ENCODE measurements at places on chromosomes 2 and 18.

- no peak for DNase-seq
Observed at GRCh38 chr2:65420712-65421431, 11.5 kb downstream of the SPRED2 start.

DNA sequence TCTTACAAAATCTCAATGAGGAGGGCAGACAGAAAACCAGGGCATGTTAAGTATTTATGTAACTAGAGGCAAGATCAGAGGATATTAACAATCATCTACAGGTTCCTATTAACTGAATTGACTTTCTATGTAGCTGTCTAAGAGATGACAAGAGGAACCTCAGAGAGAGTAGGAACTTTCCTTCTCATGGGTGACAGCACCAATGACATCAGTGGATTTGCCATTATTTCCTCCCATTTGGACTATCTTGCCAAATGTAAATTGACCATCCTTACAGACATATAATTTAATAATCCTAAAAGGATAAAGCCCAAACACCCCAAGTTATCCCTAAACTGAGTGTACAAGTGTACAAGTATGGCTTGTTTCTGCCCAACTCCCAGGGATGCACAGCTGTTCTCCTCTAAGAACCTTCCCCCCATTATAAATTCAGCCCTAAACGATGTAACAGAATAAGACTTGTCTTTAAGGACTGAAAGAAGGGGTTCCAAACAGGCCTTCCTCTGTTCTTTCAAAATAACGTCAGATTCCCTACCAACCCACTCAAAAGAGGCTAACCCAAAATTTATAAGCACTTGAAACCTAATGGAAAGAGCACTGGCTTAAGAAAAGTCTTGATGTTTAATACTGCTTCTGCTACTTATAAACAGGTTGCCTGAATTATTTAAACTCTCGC, 73.4 kb upstream of the CHAC2 start:
- DNase-seq: no peak

DNA sequence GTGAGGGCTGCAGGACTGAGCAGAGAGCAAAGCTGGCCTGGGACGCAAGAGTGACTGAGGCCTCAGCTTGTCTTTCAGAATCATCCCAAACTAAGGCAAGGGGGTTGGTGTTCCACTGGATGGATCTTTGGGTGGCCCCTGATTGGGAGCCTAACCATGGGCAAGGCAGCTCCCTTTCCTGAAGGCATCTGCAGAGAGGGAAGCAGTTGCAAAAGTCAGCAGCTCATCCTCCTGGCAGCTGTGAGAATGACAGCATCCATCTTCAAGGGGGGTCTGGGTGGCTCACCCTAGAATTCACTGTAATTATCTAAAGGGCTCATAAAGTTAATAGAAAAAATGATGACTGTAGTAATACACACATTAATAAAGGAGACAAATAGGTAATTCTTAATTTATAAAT, 46.5 kb upstream of the RAB31 start:
- DNase-seq: no peak

- no peak for DNase-seq
Observed at GRCh38 chr2:38427054-38427453, 50.0 kb upstream of the ATL2 start.

DNA sequence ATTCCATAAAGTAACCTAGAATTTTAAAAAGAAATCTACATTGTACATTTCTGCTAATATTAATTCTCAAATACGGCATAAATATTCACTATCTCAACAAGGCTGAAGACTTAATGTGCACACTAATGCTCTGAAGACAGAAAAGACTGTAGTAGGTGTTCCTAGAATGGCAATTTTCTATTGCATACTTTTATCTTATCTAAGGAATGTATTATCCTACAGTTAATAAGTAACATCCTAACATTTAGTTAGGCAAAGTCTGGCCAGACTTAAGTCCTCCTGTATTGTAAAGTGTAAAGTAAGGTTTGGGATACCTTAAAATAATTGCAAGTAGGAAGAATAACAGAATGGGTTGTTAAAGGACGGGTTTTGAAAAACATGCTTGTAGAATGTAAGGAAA, 42.2 kb downstream of the CHST9 start:
- DNase-seq: no peak

DNA sequence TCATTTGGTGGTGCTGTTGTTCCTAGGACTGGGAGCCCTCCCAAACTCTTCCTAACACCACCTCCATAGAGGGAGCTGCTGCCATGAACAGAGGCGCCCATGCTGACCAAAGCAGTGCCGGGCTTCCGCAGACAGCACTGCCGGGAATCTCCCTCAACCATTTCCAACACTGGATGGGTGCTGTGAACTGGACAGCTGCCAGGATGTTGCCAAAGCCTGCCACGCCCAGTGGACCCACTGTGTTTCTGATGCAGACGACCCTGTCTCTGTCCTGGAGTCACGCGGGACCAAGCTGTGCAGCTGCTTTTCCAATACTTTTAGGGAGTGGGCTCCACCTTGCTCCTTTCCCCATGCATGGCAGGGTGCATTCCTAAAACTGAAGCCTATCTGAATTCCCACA, 16.9 kb upstream of the GNAL start:
- no peak for DNase-seq

GRCh38 chr2:60521626-60522025, 31.8 kb downstream of the BCL11A start:
- DNase-seq: no peak

DNA sequence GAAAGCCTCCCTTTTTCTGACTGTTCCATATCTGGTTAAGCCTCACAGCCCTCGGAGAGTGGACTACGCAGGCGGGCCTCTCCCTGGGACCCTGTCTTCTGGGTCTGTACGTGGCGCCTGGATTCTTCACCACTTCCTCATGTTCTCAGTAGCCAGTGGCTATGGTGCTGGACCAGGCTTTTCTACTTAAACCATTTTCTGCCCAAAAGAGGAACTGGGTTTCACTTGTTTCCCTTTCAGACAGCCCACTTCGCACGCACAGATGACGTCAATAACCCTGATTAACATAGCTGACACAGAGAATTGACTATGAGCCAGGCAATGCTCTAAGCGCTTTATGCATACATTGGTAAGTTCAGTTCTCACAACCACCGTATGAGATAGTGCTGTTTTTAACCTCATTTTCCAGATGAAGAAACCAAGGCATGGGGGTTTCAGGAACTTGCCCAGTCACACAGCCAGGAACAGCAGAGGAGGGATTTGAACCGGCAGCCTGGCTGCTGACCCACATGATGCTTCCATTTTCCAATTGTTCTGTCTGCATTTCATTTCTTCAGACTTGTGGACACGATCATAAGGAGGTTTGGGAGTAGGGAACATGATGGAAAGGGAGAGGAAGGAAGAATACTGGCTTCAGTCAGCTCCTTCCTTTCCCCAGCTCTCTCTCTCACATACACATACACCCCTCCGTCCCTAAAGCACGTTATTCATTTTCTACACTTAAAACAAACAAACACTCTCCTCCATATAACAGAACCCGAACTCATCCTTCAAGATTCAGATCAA, 41.7 kb downstream of the MYOM1 start:
- no peak for DNase-seq

DNA sequence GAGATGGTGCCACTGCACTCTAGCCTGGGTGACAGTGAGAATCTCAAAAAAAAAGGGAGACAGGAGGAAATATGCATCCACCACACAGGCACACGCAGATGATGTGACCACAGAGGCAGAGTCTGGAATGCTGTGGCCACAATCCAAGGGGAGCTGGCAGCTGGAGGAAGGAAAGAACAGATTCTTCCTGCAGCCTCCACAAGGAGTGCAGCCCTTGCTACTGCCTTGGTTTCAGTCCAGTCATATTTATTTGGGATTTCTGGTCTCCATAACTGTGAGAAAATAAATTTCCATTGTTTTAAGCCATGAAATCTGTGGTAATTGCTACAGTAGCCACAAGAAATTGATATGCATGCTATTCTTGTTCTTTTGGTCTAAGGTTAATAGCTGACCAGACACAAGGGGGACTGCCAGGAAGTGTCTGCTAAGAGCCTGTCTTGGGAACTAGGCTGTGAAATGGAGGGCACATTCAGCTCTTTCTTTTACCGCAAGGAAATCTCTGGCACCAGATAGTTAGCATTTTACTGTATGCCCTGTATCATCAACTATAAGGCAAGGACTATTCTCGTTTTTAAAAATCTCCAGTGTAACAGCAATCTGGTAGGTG, 133.1 kb upstream of the SEC11C start:
- DNase-seq: no peak

- DNase-seq: no peak
Observed at GRCh38 chr2:128835974-128836373, 517.3 kb upstream of the HS6ST1 start.

DNA sequence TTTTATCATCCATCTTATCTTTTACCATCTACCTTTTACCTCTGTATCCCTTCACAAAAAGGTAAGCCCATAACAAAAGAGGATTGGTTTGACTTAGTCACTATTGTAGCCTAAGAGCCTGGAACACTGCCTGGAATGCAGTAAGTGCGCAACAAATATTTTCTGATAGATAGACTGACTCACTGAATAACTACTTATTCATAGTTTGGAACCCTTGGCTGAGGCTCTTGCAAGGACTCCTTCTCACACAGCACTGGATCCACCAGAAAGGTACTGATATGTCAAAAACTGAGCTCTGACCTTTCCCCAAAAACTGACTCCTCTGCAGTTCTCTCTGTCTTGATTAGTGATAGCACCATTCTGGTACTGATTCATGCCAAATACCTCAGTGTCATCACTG, 426.7 kb downstream of the SETBP1 start:
- no peak for DNase-seq

DNA sequence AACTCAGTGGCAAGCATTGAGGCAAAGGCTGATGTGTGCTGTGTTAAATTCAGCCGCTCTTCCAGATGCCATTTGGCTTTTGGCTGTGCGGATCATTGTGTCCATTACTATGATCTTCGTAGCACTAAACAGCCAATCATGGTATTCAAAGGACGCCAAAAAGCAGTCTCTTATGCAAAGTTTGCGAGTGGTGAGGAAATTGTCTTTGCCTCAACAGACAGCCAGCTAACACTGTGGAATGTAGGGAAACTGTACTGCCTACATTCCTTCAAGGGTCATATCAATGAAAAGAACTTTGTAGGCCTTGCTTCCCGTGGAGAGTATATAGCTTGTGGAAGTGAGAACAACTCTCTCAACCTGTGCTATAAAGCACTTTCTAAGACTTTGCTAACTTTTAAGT, 195.5 kb upstream of the RAB12 start:
- DNase-seq: no peak

DNA sequence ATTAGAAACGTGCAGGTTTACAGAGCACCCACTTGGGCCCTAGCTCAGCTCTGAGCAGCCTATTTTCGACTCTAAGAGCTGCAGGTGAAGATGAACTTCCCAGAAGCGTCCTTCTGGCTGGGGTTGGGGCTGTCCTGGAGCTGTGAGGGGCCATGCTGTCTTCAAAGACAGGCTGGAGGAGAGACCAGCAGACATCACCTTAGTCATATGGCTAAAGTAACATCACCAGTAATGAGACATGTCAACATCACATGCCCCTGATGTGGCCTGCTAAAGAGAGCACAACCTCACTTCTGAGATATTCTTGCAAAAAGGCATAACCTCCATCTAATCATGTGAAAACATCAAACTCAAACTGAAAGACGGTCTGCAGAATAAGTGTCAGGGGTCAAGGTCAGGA, 87.2 kb upstream of the ZNF532 start:
- DNase-seq: no peak

DNA sequence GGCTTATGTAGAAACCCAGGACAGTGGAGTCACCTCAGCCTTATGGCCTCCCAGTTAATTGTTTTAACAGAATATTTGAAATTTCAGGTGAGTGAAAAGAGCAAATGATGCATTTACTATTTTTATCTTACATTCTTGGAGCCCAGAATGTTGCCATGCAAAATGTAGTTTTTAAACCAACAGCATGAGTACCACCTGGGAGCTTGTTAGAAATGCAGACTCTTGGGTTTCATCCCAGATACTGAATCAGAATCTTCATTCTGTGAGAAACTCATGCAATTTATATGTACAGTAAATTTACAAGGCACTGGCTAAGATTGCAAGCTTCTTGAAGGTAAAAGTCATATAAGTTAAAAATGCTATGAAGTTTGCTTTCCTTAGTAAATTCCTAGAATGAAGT, 654.5 kb upstream of the CDH2 start:
- DNase-seq: no peak

- no peak for DNase-seq
Observed at GRCh38 chr18:61982475-61982874, 89.7 kb upstream of the RNF152 start.

GRCh38 chr2:19868701-19869580, 32.8 kb downstream of the TTC32 start:
- DNase-seq: no peak

GRCh38 chr2:239441261-239442078, 40.6 kb upstream of the HDAC4 start:
- DNase-seq: no peak

GRCh38 chr18:58887613-58887963, 22.9 kb downstream of the ZNF532 start:
- peak; percentile 77 for DNase-seq

DNA sequence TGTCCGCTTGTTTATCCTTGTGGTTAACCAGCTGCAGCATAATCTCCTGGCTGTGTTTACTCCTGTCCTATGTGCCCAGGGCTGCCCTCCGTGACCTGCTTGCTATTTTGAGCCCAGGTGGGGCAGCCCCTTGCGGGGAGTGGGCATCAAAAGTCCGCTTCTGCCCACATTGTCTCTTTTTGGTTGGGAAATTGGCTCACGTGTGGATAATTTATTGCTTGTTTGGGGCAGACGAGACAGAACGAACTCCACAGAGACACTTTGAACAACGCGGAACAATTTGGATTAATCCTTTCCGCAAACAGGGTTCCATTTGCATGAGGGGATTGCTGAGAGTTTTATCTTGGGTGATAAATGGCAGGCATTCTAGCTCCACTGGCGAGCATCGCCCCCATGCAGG, 8.1 kb upstream of the CXCR4 start:
- DNase-seq: no peak

DNA sequence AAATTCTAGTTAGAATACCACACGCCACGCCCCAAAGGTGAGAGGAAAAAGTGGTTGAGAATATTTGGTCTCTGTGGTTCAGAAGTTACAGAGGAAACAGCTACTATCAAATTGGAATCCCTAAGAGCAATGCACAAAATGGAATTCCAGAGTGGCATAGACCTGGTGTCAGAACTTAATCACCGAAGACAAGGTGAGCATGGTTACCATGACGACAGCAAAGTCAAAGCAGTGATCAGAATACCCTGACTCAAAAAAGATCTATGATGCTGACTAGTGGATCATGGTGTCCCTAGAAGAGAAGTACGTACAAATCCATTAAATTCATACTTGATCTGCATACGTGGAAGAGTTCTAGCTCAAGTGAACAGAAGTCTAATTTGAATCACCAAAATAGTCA, 14.5 kb downstream of the LRRTM4 start:
- no peak for DNase-seq

GRCh38 chr18:48206887-48207286, 202.3 kb downstream of the ZBTB7C start:
- no peak for DNase-seq

GRCh38 chr2:60453301-60453700, 100.2 kb downstream of the BCL11A start:
- DNase-seq: no peak

GRCh38 chr2:196431957-196432356, 207.6 kb upstream of the CCDC150 start:
- peak; percentile 50 for DNase-seq

- no peak for DNase-seq
Observed at GRCh38 chr2:84897773-84898172, 7.7 kb upstream of the TMSB10 start.

- DNase-seq: no peak
Observed at GRCh38 chr18:2087877-2088673, 483.2 kb downstream of the METTL4 start.

All from D341Med (cell line).